ENCODE measurements at places on chromosomes 7 and 10.

GRCh38 chr10:98125940-98126631 is 8.4 kb upstream of the R3HCC1L start:
- DNase-seq, result no peak

GRCh38 chr7:134548877-134549276 is at the start of gene AKR1B15:
AKR1B15 (plus strand) TSS chr7:134549110; CDS start chr7:134564620, 15,510 bp downstream.
- DNase-seq, result no peak

GRCh38 chr10:132036887-132037675 is 28.7 kb upstream of the JAKMIP3 start:
- DNase-seq, result no peak

- no peak for DNase-seq
These were observed 74.8 kb downstream of the GPR37 start for GRCh38 chr7:124690840-124691239.

- DNase-seq, result no peak
These were observed 2.2 kb downstream of the KMT2E start for GRCh38 chr7:105016068-105016708.

GRCh38 chr7:99079104-99079503 is 64.8 kb downstream of the SMURF1 start:
- no peak for DNase-seq

GRCh38 chr7:19677180-19677579 is 31.7 kb downstream of the POLR1F start:
- no peak for DNase-seq

DNA sequence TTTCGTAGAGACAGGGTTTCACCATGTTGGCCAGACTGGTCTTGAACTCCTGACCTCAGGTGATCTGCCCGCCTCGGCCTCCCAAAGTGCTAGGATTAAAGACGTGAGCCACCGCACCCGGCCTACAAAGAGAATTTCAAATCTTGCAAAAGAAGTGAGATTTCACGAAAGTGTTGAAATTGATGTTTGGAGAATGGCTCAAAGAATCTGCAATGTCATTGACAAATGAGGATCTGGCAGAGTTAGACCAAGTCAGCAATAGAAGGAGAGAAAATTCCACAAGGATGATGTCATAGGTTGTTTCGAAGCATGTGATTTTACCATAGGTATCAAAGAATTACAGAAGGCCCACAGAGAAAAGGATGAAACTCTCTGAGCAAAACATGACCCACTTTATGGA is 71.7 kb downstream of the LYZL2 start:
- no peak for DNase-seq

DNA sequence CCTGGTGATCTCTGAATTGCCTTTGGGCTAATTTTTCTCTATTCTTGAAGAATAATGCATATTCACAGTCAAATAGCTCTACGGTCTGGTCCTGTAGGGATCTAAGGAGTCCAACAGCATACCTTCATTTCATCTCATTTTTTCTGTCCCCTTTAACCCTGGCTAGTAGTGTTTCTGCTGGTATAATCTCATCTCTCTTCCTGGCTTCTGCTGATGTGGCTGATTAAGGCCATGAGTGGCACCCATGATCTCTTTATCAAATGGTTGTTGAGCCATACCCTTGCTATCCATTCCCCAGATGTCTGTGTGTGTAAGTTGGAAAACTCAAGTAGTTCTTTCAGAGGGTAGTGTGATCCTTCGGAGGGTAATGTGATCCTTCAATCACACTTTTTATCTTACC is 119.5 kb downstream of the MARCHF5 start:
- DNase-seq, result no peak

DNA sequence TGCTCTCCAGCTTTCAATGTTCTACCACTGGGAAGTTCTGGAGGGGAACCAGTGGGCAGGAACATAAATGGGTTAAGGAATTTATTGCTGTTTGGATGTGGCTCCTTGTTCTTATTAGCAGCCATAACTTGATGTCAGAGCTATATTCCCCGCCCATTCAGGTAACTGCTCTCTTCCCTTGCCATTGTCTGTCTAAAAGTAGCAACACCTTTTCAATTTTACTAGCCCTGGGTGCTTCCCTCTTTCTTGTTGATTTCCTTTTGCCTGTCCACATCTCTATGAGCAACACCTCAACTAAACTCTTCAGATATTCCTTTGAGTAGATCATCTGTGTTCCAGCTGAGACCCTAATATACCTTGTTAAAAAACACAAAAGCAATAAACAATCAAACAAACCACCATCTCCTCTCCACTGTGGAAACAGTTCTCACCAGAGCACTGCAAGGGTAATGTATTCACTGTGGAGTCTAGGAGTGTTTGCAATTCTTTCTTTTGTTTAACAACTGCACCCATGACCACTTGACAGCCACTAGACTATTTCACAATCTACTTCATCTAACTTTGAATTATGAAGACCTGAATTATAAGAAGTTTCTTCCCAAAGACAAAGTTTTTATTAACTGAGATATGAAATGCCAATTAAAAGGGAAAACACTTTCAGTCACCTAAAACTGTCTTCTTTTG is 436.7 kb downstream of the IPMK start:
- DNase-seq, result no peak

- no peak for DNase-seq
These were observed 4.1 kb upstream of the OIT3 start for GRCh38 chr10:72889391-72889831.

GRCh38 chr7:33874943-33875342 is 30.4 kb upstream of the BMPER start:
- no peak for DNase-seq

Data from stimulated activated CD8-positive, alpha-beta memory T cell treated with anti-CD3 and anti-CD28 coated beads, Interleukin-4, amount 100 ng/mL, for 24 hours (primary cell).